GDM1 (cell line): ENCODE measurements at places on chromosomes 2 and 18.

- DNase-seq, result no peak
These were observed 128.0 kb downstream of the EPHA4 start for GRCh38 chr2:221444106-221444505.

DNA sequence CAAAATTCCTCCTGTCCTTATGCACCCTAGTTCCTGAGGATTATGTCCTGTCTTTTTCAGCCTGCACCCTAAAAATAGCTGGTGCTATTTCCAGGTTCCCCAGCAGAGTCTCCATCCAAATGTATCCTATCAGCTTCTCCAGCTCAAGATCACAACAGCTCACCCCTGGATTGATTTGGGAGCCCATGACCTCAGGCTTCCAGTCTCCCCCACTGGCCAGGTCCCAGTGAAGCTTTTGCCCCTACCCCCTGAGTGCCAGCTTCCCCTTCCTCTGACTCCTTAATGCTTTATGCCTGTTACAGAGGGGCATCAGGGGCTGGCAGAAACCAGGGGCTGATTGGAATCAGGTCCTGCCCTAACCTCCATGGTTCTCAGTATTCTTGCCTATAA lies 76.9 kb upstream of the DAPL1 start:
- no peak for DNase-seq

GRCh38 chr2:11357428-11357972 lies 13.1 kb upstream of the ROCK2 start:
- no peak for DNase-seq

GRCh38 chr2:226405465-226405864 lies 394.2 kb downstream of the IRS1 start:
- DNase-seq, result no peak

- no peak for DNase-seq
These were observed 2.8 kb downstream of the RAB12 start for GRCh38 chr18:8611916-8612576.

DNA sequence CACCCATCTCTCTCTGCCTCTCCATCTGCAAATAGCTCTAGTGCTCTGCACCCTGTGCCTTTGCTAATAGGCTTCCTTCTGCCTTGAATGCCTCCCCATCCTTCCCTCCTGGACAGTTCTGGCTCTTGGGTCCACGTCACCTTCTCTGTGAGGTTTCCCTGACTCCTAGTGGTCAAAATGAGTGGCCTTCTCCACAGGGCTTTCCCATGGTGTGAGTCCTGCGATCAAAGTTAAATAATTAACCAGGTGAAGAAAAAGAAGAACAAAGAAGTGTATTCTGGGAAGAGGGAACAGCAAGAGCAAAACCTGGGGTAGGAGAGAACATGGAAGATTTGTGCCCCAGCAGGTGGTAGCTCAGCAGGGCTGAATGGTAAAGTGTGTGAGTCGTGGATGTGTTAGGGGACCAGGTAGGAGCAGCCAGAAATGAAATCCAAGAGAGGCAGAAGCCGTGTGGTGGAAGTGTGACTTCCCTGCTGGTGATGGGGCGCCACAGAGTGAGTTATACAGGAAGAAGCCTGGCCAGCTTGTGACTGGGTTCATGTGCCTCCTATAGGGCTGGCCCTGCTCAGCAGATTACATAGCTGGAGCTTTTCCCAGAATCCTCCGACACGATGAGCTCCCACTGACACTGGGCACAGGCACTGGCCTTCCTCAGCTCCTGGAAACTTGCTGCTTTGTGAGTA lies 93.8 kb upstream of the LDAH start:
- no peak for DNase-seq

- DNase-seq, result no peak
These were observed 44.0 kb downstream of the RPRD1A start for GRCh38 chr18:36023336-36023735.

- no peak for DNase-seq
These were observed 54.0 kb downstream of the COA5 start for GRCh38 chr2:98554116-98554861.

GRCh38 chr2:69020496-69021426 lies 7.8 kb downstream of the ANTXR1 start:
- no peak for DNase-seq

GRCh38 chr2:192960945-192961344 lies 766.2 kb upstream of the TMEFF2 start:
- no peak for DNase-seq

- DNase-seq, result no peak
These were observed 109.8 kb downstream of the FSHR start for GRCh38 chr2:49044350-49045079.

- no peak for DNase-seq
These were observed 75.6 kb downstream of the MAP4K3 start for GRCh38 chr2:39361511-39361910.
